Spleen (tissue), 13 donors: ENCODE measurements at places on chromosomes 6 and 20. TPM values are rescaled to one million over a fixed set of nuclear protein-coding genes. Genes with fewer than 3 reads are reported as not detected.

GRCh38 chr6:31042806-31043205 lies 32.5 kb downstream of the MUC22 start:
- DNase-seq = no peak

Gene FILIP1
- total RNA-seq = 0.59 TPM

DNA sequence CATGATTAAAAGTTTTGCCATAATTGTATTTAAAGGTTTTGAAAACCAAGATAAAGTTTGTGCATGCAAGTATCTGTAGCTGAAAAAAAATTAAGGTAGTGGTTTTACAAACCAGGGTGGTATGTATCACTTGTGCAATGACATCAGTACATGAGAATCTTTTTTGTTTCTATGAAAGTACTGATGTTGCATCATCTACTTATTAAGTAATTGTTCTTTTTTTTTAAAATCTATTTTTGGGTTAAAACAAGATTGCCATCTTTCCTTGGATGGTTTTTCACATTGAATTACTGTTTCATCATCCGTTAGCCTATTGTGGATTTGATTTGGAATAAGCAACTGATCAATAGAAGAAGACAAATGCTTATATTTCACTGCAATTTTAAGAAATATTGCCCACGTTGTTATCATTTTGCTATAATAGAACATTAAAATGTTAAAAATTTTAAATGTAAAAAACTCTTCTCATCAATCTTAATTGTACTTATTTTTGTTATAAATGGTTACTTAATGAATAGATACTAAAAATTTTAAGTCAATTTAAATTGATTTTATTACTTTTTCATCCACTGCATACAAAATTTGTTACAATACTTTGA lies 39.8 kb upstream of the TAGAP start:
- DNase-seq = no peak

Gene HTR1B
- total RNA-seq = 0.20 TPM
